D721Med (cell line): ENCODE measurements at places on chromosomes 13 and 19.

- no peak for DNase-seq
These were observed 122.9 kb upstream of the RNF113B start for GRCh38 chr13:98299966-98300350.

DNA sequence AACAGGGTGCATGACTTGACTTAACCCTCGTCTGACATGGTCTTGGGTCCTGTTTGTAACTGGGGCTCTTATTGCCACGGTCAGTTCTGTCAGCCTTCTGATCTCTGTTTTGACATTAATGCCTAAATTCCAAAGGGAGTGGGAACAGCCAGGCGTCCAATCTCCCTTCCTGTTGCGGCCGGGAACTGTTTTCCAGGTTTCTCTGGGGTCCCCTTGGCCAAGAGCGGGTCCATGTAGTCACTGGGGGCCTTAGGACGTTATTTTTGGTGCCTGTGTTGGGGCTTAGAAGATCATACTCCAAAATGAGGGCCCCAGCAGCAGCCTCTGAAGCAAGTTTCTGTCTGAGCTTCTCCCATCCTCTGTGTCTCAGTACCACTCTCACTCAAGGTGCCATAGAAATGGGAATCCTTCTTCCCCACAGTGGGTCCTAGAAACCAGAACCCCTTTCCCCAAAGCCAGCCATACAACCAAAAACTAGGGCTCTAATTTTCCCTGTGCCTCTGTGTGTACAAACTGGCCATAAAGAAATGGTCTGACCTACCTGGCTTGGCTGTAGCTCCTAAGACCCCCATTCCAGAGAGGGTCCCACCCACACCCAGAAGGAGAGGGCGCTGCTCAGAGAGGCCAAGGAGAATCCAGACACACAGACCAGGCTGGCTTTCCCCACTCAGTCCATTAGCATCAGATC lies 50.4 kb downstream of the C13orf46 start:
- DNase-seq, result no peak

GRCh38 chr19:7505682-7506384 lies 10.1 kb upstream of the ZNF358 start:
- DNase-seq, result no peak

DNA sequence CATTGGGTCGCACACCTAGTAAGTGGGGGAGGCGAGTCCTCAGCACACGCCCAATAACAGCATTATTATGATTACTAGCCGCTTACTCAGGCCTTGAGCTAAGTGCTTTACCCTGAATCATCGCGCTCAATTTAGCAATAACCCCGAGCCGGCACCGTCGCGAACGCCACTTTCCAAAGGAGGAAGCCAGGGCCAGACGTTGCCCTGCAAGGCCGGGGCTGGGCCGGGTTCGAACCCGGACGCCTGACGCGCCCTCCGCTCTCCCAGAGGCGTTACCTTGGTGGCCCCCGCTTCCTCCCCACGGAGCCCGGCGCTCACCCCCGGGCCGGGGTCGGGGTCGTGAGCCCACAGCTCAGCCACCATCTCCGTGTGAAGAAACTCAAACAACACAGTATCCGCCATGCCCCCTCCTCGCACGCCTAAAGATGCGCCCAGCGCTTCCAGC lies at the start of gene TRAPPC6A:
TSS of gene TRAPPC6A (minus strand) at position 421 of the 445 bp plus-strand sequence. CDS start at position 402, 19 bp downstream.
- DNase-seq, result no peak

DNA sequence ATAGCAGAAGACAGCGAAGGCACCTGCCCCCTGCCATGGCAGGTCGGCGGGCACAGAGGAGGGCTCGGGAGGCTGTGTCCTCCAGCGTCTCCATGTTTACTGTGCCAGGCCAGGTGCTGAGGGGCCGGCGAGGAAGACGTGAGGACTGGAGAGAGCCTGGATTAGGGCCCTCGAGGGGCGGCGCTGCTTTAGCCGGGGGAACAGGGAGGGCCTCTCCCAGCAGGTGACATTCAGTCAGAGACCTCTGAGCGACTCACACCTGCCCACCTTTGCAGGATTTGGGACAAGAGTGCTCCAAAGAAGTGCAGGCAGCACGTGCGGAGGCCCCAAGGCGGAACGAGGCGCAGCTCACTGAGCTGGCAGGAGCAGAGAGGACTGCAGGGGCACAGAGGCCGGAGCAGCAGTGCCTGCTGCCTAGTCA lies 17.6 kb downstream of the KDM4B start:
- DNase-seq, result no peak

DNA sequence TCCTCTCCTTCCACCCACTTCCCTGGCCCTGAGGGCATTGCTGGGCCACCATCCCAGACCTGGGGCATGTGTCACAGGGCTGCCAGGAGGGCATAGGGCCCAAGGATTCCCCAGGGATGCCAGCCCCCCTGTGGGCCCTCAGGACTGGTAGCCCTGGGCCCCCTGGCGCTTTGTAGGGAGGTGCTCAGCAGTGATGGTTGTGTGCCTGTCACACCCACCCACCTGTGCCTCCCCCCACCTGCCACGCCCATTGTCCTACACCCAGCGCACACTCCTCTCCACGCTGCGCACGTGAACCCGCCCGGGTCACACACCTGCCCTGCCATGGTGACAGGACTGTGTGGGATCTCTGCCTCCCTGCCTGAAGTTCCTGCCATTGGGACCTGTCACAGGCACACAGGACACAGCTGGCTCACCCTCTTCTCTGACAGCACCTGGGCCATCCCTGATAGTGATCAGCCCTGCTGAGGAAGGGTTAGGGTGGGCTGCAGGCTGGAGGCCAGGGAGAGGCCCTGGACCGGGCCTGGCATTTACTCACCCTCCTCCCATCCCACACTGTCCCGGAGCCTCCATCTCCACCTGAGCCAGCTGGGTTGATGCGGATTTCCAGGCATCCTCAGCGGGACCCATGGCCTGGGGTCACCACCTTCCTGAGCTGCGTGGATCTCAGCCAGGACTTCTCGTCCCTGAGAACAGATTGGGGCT lies 23.9 kb downstream of the WTIP start:
- DNase-seq, result no peak

- DNase-seq, result no peak
These were observed 30.5 kb upstream of the KCTD4 start for GRCh38 chr13:45231305-45231704.

GRCh38 chr19:13238891-13239534 lies 88.8 kb downstream of the IER2 start:
- no peak for DNase-seq

- DNase-seq, result no peak
These were observed 52.2 kb downstream of the TEX26 start for GRCh38 chr13:30984620-30985019.

DNA sequence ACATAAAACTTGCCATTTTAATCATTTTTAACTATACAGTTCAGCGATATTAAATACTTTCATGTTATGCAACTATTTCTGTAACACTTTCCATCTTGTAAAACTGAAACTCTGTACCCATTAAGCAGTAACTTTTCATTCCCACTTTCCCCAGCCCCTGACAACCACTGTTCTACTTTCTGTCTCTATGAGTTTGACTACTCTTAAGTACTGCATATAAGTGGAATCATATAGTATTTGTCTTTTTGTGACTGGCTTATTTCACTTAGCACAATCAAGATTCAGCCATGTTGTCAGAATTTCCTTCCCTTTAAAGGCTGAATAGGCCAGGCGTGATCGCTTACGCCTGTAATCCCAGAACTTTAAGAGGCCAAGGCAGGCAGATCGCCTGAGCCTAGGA lies 56.2 kb downstream of the ARHGAP35 start:
- no peak for DNase-seq

- DNase-seq, result no peak
These were observed 15.1 kb downstream of the RAB20 start for GRCh38 chr13:110546378-110546777.

- DNase-seq, result peak; percentile 46
These were observed 5.7 kb downstream of the PAK4 start for GRCh38 chr19:39131255-39131755.

- no peak for DNase-seq
These were observed 185.7 kb downstream of the ABCC4 start for GRCh38 chr13:95115525-95115924.

DNA sequence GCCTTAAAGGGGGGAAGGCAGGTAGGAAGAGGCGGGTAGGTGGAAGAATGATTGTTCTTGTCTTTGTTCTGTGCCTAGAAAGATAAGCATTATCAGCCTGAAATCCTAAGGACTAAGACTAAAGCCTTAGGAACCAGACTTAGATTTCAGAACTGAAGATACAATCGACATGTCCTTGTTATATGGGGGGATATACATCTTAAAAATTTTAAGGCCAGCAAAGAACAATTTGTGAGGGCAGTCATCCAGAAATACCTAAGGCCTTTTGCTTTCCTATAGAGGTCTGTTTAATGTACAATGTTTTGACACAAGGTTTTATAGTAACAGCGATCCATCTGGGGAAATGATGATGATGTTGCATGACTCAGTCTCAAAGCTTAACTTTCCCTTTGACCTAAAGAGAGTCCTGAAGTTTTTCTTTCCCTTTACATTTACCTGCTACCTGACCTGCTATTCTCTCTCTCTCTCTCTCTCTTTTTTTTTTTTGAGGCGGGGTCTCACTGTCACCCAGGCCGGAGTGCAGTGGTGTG lies 20.2 kb upstream of the CEACAM6 start:
- DNase-seq, result no peak

DNA sequence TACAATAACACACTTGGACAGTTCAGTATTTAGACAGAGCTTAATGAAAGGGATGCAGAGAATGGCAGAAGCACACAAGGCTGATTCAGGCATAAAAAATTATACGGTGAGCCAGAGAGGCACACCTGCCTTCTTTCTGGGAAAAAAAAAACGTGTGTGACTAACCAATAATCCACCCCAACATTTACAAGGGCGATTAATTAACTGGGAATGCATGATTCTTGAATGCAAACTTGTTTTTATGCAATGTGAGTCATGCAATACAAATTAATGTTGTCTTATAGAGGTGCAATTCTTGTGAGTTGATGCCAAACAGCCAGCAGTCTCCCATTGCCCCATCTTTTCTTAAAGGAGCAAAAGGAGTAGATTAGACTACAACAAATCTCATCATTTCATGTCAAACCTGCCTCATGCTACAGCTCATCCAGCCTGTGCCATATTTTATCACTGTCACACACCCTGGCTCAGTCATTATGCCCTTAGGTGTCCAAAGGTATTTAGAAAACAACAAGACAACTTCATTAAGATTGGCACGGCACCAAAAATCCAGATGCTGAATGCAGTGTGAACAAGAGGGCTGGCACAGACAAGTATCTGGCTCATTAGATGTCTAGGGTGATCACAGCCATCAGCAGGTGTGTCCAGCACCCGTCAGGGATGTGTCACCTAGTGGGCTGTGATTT lies 721.1 kb downstream of the EFNB2 start:
- no peak for DNase-seq

DNA sequence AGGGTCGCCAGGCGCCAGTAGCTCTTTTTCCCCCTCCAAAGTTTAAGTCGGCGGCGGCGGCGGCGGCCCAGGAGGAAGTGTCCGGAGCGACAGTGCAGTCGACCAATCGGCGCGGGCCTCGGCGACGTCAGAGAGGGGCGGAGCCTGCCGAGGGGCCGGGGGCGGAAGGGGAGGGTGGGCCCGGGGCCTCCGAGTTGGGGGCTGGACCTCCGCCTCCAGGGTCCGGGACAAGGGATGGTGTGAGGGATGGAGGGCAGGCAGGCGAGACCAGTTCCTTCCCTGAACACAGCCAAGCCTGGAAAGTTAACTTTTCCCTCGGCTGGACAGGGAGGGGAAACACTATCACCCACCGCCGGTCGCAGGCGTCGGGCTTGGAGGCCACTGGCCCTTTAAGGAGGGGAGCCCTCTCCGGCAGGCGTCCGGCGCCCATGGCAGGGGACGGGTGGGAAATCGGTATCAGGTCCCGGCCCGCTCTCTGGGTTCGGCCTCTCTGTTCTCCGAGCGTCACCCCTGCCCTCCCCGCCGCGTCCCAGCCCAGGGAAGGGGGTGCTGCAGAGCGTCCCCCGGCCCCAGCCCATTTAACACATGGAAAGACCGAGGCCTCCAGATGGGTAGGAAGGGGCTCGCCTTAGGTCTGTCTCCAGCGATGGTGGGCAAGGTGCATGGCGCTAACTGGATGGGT lies at the start of gene PRKD2:
TSS of gene PRKD2 (minus strand) at position 81 of the 682 bp plus-strand sequence. CDS start 744 bp downstream, outside the sequence.
- peak; percentile 96 for DNase-seq
